AG04449 (cell line): ENCODE measurements at places on chromosomes 7 and 10.

DNA sequence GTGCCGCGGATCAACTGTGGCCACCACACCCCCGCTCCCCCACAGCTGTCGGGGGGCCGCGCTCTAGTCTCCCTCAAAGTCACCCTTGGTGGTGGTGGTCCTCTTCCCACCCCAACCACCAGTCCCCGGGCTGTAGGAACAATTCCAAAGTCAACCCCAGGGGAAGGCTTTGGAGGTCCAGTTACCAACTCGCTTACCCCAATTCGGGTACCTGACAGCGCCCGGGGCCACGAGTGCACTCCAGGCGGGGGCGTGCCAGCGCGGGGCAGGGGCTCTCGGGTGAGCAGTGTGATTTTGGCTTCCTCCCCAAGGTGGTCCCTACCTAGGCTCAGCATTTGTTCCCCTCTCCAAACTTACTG, 584 bp upstream of the ZMIZ1 start:
- DNase-seq, result no peak

GRCh38 chr7:101100858-101101847, 15.9 kb downstream of the TRIM56 start:
- DNase-seq, result no peak

GRCh38 chr10:88082806-88083596, 219.6 kb downstream of the PTEN start:
- no peak for DNase-seq

- DNase-seq, result no peak
Measured at GRCh38 chr7:133650069-133650468, 397.2 kb downstream of the EXOC4 start.

DNA sequence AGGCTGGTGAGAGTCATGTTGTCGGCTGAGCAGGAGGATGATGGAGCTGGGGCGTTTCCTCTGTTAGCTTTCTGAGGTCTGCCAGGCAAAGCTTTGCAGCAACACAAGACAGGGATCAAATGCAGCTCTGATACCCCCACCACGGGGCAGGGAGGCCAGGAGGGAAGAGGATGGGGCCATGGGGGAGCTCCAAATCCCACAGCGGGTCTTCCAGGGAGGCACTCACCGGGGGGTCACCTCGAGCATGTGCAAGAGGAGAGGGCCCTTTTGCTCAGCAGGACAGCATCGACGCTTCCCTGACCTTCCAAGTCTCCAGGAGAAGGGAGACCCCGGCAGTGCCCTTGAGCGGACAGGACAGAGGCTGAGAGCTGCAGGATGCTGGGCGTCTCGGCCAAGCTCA, 127.5 kb downstream of the WDR37 start:
- no peak for DNase-seq

DNA sequence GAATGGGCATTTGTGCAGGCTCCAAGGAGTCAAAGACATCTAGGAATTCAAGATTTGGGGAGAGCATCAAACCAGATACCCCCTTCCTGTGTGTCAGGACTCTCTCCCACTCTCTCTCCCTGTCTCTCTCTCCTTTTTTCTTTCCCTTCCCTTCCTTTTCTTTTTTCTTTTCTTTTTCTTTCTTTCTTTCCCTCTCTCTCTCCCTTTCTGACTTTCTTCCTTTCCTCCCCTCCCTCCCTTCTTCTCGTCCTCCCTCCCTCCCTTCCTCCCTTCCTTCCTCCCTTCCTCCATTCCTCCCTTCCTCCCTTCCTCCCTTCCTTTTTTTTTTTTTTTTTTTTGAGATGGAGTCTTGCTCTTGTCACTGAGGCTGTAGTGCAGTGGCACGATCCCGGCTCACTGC, 24.1 kb upstream of the MINDY3 start:
- DNase-seq, result no peak

DNA sequence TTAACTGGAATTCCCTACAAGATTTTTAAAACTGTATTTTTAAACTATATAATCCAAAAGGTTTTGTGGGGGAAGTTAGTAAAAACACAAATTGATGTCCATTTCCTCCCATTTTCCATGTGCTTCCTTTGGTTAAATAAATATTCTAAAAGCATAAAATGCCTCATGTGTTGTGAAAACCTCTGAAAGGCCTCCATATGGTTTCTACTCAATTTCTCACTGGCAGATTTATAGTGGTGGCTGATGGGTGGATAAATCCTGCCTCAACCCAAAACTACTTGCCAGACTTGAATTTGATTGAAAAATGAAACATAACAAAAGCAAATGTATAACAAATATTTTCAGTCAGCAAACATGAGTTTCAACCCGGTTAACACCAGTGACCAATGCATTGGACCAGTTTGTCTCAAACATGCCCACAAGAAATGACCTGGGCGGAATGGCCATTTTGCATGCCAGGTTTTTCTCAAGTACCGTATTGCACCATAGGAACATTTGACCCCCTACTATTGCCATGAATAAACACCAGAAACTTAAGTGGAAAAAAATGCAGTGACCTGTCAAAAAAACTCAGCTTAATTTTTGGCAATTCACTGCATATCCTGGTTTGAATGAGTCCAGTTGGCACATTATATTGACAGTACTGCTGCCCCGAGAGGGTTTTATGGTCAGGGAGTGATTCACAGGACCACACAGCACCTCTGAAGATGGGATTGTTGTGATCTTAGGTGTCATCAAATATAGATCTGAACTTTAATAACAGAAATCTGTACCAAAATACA, 454.6 kb upstream of the ANKRD30A start:
- DNase-seq, result no peak

DNA sequence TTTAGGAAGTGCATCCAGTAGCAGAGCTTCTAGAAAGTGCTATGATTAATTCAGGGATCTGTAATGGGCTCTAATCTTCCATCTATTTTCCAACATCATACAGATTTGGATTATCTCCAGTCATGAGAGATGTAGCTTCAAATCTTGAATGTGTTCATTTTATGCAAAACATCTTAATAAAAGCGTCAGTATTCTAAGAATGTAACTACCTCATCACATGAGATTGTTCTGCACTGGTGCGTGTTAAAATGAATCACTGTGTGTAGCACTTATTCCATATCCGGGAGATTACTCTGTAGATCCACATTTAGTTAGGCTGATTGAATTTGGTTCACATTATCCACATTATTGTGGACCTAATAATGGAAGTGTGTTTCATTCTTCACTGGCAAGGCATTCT, 344.9 kb upstream of the CHRM2 start:
- DNase-seq, result no peak

DNA sequence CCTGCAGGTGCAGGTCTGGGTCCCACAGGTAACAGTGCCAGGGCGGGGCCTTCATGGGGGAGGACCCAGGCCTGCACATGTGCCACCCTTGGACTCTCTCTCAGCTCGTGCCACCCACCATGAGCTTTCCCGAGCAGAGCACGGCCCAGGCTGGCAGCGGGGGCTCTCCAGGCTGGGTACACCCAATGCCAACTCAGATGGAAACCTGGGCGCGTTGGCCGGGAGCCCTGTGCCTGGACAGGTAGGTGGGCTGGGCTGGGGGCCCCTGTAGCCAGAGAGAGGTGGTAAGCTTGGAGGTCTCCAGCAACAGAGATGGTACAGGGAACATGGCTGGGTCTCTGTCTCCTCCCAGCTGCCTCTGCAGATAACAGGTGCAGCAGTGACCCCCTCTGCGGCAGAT, 69.9 kb upstream of the ADARB2 start:
- DNase-seq, result no peak

DNA sequence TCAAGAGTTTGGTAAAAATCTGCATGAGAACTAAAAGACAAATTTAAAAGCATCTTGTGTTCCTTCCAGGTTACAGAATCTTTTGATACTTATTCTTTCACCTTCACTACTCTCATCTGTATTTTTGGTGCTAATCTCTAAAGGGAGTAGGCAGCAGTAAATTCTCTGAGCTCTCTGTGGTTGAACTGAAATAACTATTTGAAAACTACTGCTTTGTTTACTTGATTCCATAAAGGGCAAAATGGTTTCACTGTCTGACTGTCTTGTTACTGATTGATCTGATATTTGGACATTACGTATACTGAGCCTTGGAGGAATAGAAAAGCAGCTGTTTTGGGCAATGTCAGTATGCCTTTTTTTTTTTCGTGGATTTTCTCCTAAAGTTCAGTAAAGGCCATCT, 103.3 kb downstream of the CHRM2 start:
- DNase-seq, result no peak

DNA sequence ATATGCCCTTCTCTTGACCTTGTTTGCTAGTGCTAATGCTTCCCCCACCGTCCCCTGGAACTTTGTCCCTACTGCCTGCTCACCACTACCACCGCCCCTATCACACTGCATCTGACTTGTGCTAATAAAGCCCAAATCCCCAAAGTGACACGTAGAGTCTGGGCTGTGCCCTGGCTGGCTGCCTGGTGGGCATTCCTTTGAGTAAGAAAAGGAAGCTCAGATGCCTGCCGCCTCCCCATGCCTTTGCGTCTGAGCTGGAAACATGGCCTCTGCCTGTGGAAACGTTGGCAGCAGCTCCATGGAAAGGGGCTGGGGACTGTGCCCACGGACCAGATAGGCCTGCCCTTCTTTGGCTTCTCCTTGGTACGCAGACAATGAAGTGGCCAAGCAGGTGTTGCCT, 138.3 kb downstream of the CYP26A1 start:
- DNase-seq, result no peak
